A549 treated with Mapracorat at 1 μM for 4 hours (cell line): ENCODE measurements at places on chromosomes 12 and 14. TPM values are rescaled to one million over a fixed set of nuclear protein-coding genes. Genes with fewer than 3 reads are reported as not detected.

Gene HOXC10
- total RNA-seq = 2.7 to 3.8 TPM (median 2.9 TPM) in 5 replicates

Gene TSPAN19
- not detected in 5 replicates for total RNA-seq

Gene PRB2
- total RNA-seq = not detected in 5 replicates

Gene IL22
- total RNA-seq = not detected in 5 replicates

Gene ABCC9
- total RNA-seq = 0.01 to 0.08 TPM in 2 of 5 replicates, not detected in the others

Gene FOXN4
- total RNA-seq = 0.15 to 0.20 TPM in 2 of 5 replicates, not detected in the others

Gene LRRC10
- not detected in 5 replicates for total RNA-seq

Gene ASPG
- 0.13 to 0.72 TPM in 2 of 5 replicates, not detected in the others for total RNA-seq

Gene NANOG
- not detected in 5 replicates for total RNA-seq
